AG09309 (cell line): ENCODE measurements at places on chromosomes 12 and 14.

- DNase-seq, result no peak
Observed at GRCh38 chr14:68306265-68306933, 486.5 kb downstream of the ZFP36L1 start.

DNA sequence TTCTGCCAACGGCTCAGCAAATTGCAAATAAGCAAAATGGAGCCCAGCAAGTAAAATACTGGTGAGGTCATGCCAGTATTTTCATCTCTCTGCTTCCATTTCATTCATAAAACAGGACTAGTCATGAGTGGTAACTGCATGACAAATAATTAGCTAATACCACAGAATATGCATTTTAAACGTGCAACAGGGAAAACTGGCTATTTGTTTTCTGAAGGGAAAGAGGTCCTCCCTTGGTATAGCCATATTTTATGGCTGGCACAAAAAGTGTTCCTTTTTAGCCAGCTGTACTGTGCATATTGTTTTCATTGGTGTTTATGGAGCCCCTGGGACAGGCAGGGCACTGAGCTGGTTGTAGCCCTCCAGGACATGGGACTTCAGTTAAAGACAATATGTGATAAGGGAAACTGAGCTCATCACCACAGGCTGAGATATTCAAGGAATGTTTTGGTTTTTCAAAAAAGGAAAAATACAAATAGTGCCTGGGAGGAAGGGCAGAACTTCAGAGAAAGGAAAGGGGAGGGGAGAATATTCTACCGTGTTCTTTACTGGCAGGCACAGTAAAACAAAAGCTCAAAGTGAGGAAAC, 26.1 kb upstream of the FOXN3 start:
- no peak for DNase-seq

- no peak for DNase-seq
Observed at GRCh38 chr12:18703911-18704310, 33.9 kb downstream of the PLCZ1 start.

DNA sequence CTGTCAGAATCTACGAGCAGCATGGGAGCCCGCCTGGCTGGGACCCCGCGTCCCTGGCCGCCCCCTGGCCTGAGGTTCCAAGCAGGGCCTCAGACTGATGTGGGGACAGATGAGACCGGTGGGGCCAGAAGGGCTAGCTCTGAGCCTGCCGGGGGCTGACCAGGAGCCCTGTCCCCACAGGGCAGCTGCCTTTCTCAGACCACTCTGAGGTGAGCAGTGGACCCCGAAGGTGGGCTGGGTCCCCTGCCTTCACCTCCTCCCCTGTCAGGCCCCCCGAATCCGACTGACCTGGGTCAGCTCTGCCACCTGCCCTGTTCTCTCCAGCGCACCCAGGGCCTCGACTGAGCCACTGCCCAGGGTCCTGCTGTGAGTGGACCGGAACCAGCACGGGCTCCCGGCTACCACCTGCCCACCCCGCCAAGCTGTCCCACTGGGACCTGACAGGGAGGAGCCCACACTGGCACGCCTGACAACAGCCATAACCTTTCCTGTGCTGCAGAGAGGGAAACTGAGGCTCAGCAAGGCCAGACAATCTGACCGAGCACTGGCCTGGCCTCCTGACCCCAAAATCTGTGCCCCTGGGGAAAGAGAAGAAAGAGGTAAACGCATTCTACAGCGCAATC, 29.7 kb upstream of the TMEM179 start:
- DNase-seq, result no peak

DNA sequence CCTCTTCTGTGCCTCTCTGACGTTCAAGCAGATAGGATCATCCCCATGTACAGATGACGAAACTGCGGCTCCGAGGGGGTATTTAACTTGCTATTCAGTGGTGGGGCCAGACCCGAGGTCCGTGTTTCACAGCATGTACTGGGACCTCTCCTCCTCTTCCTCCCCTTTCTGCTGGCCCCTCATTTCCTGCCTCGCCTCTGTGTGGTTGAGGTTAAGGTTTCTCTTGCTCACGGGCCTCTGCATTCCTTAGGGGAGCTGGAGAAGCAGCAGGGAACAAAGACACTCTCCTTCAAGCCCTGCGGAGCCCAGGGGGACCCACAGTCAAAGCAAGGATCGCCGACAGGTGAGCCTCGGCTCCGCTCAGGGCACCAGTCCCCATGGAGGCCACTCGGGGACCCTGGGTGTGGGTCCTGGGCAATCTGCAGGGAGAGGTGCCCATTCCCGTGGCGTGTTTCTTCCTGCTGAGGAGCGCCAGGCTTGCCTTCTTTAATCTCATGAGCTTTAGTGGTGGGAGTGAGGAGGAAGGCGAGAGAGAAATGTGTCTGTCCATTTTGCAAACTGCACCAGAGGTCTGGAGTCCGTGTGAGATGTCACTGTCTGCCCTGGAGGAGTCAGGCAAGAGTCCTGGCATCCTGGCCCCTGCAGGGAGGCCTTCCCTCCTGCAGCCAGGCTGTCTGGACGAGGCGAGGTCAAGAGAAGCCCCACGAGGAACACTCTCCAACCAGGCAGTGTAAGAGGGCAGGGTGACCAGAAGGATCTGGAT, 45.0 kb downstream of the SLC6A12 start:
- DNase-seq, result no peak

- DNase-seq, result no peak
Observed at GRCh38 chr12:57607958-57608663, 3.1 kb upstream of the ARHGEF25 start.

DNA sequence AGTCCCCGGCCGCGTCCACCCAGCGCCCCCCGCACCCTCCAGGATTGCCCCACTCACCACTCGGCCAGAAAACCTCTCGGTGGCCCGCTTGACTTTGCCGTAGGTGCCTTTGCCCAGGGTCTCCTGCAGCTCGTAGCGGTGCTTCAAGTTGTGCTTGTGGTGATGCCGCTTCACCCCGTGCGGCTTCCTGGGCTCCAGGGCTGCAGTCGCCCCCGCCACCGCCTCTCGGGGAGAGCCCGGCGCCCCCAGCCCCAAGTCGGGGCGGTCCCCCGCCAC, 459 bp downstream of the NUAK1 start:
- DNase-seq, result no peak

- DNase-seq, result no peak
Observed at GRCh38 chr12:22798116-22798515, 173.1 kb downstream of the ETNK1 start.

DNA sequence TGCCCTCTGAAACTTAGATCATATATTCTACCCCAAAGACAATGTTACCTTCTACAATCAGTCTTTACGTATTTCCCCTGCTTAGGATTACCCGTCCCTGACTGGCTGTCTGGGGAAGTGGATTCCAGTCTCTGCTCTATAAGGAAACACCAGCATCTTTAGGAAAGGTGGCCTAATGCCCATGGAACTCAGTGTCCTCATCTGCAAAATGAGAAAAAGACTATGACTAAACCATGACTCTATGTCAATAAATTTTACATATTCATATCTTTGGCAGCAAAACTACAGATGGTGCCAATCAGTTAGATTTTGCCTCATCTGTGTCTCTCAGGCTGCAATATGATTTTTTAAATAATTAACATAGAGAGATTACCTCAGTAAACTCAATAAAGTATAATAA, 133.8 kb downstream of the ITPR2 start:
- DNase-seq, result no peak

DNA sequence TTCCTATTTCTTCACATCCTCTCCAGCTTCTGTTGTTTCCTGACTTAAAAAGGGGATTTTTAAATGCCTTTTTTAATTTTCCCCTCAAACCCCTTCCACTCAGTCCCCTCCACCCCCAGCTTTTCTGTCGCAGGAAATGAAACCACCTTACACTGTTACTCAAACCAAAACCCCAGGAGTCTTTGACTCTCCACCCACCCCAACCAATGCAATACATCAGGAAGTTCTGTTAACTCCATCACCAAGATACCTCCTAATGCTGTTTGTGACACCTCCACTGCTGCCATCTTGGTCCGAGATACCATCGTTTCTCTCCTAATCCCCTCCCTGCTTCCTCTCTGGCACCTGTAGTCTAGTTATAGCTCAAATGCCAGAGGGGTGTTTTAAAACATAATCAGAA, 25.4 kb upstream of the CPM start:
- no peak for DNase-seq

- DNase-seq, result no peak
Observed at GRCh38 chr12:98696036-98696646, 51.1 kb downstream of the APAF1 start.

DNA sequence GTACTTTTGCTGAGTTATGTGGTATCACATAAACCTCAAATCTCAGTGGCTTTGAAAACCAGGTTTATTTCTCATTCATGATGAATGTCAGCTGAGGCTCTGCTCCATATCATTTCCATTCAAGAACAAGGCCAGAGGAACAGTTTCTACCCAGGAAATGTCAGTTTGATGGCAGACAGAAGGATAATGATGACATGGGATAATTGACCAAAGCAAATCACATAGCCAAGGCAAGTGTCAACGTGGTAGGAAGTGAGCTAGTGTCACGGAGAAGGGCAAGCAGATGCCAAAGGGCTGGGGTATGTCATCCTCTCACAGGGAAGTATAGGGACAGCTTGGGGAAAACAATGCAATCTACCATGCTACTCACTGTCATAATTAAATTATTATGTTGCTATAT, 12.3 kb upstream of the PDE3A start:
- DNase-seq, result no peak

DNA sequence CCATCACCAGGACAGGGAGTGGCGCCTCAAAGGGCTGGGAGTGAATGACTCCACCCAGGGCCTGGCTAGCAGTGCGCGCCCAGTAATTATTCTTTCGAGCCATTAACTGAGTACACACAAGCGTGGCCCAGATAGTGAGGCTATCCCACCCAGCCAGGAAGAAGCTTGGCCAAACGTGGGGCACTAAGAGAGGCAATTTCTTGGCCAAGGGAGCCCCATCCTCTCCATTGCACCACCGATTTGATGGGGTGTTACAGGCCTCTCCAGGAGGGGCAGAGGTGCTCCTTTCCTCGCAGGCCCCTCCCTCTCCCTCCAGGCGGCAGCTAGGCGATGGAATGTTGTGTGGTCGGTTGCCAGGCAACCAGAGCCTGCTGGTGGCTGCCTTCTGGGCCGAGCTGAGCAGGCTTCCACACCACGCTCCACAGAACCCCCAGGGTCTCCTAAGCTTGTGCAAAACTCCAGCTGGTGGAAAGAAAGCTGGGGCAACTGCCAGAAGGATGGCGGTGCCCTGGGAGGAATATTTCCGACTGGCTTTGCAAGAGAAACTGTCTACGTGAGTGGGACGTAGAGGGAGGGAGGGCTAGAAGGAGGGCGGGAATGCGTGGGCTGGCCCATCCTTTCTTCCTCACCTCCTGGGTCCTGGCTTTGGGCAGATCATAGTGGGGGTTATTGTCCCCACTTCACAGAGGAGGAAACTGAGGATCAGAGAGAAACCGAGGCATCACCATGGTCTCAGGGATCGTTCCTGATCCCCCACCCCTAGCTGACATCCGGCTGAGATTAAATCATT, at the start of gene CFAP73:
CFAP73 (plus strand) TSS at position 364 of the 790 bp plus-strand sequence; CDS start at position 498, 134 bp downstream.
- DNase-seq, result peak; percentile 49

- no peak for DNase-seq
Observed at GRCh38 chr12:124992874-124993625, 395 bp upstream of the BRI3BP start.
